Naive thymus-derived CD8-positive, alpha-beta T cell (primary cell): ENCODE measurements at places on chromosomes 7 and 10.
A peak's percentile ranks its signal among the peaks of the same experiment; 100 is the strongest.

GRCh38 chr10:45375101-45375500, 1.1 kb downstream of the ALOX5 start:
- no peak for DNase-seq

DNA sequence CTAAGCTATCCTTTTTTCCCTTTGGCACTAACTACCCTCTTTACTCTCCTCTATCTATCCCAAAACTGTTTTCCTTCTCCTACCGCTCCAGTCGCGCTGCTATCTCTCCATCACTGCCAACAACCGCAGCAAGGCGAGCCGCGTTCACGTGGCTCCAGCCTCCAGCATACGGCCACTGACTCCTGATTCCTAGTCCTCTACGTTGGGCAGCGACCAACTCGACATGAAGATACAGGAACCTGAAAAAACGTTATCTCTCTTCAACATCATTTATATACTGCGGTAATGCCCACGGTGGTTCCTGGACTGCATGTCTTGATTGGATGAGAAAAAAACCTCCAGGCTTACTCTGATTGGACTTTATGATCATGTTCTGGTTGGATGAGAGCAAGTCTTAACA, 129.5 kb downstream of the ZNF716 start:
- DNase-seq = no peak

- no peak for DNase-seq
Observed at GRCh38 chr7:32461484-32461883, 28.7 kb downstream of the LSM5 start.

DNA sequence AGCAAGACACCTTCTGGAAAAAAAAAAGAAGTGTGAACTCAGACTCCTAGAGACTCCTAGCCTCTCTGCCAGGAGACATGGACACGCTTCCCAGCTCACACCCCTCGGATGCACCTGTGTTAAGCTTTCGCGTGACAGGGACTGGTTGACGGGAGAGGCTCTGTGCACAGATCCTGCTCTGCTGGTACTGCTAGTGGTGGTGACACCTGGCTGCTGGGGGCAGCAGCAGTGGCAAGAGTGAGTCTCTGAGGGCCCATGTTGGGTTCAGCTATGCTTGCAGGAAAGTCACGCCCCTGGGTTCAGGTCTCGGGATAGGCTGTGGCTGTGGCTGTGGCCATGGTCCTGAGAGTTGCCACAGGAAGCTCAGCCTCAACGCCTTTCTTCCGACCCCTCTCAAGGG, 81.1 kb downstream of the XRCC2 start:
- no peak for DNase-seq

DNA sequence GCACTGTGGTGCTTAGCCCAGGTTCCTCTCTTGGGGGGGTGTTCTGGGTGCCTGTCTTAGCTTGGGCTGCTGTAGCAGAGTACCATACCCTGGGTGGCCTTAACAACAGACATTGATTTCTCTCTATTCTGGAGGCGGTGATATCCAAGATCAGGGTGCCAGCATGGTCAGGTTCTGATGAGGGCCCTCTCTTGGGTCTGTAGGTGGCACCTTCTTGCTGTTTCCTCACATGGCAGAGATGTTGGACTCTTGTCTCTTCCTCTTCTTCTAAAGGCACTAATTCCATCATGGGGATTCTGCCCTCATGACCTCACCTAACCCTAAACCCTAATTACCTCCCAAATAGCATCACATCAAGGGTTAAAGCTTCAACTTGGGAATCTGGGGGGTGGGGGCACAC, 19.9 kb upstream of the CRHR2 start:
- DNase-seq = peak; percentile 18
